Pericardium fibroblast (primary cell): ENCODE measurements at places on chromosomes 1 and 21. TPM values are rescaled to one million over a fixed set of nuclear protein-coding genes. Genes with fewer than 3 reads are reported as not detected.

Gene SPATA1
- total RNA-seq, result 0.85 TPM in 1 of 2 replicates, not detected in the other

Gene ADSS2
- 21.9 and 25.9 TPM in 2 replicates for total RNA-seq

Gene SMPDL3B
- not detected in 2 replicates for total RNA-seq

Gene HES4
- 1.4 and 29.9 TPM in 2 replicates for total RNA-seq

Gene KRTAP19-1
- not detected in 2 replicates for total RNA-seq

Gene CHI3L2
- 0.85 and 8.5 TPM in 2 replicates for total RNA-seq

Gene CRP
- 0.23 TPM in 1 of 2 replicates, not detected in the other for total RNA-seq

Gene RNU1-3
- under 0.01 TPM in 2 replicates for total RNA-seq

Gene E2F2
- under 0.01 and 0.12 TPM in 2 replicates for total RNA-seq

Gene TRIM63
- 0.70 TPM in 1 of 2 replicates, not detected in the other for total RNA-seq

Gene CELA3B
- total RNA-seq, result not detected in 2 replicates

Gene SLC27A3
- 53.7 and 65.2 TPM in 2 replicates for total RNA-seq

Gene PRUNE1
- total RNA-seq, result 19.8 and 23.5 TPM in 2 replicates

Gene CD1E
- total RNA-seq, result not detected in 2 replicates

Gene RGS13
- total RNA-seq, result not detected in 2 replicates

Gene ST6GALNAC5
- total RNA-seq, result 3.8 and 6.7 TPM in 2 replicates

Gene KCND3
- total RNA-seq, result 0.85 and 2.9 TPM in 2 replicates

Gene ZNF648
- total RNA-seq, result not detected in 2 replicates

Gene ATP5PF
- 70.0 and 76.8 TPM in 2 replicates for total RNA-seq

Gene MYOM3
- total RNA-seq, result 0.12 and 0.60 TPM in 2 replicates

Gene WNT3A
- not detected in 2 replicates for total RNA-seq

Gene SLC5A9
- total RNA-seq, result not detected in 2 replicates

Gene FASLG
- not detected in 2 replicates for total RNA-seq

Gene CLCA1
- total RNA-seq, result not detected in 2 replicates

Gene HTR6
- not detected in 2 replicates for total RNA-seq

Gene NR0B2
- total RNA-seq, result not detected in 2 replicates

Gene KRTAP10-6
- not detected in 2 replicates for total RNA-seq

Gene SPRR5
- total RNA-seq, result not detected in 2 replicates

Gene DHRS3
- total RNA-seq, result 66.5 and 71.6 TPM in 2 replicates

Gene IQGAP3
- total RNA-seq, result 0.58 and 0.85 TPM in 2 replicates

Gene FOXJ3
- 15.3 and 15.7 TPM in 2 replicates for total RNA-seq

Gene RGS5
- total RNA-seq, result 8.9 and 13.4 TPM in 2 replicates

Gene LINGO4
- not detected in 2 replicates for total RNA-seq

Gene TRIM17
- total RNA-seq, result 1.2 TPM in 1 of 2 replicates, not detected in the other

Gene VAV3
- total RNA-seq, result 0.23 TPM in 1 of 2 replicates, not detected in the other

Gene CFHR1
- total RNA-seq, result 0.12 TPM in 1 of 2 replicates, not detected in the other

Gene MEF2D
- total RNA-seq, result 15.8 and 27.2 TPM in 2 replicates

Gene KRTCAP2
- total RNA-seq, result 149 and 159 TPM in 2 replicates

Gene PRMT6
- total RNA-seq, result 12.5 and 15.9 TPM in 2 replicates

Gene COPA
- total RNA-seq, result 145 and 189 TPM in 2 replicates

Gene FCRL4
- total RNA-seq, result not detected in 2 replicates
